Kidney (tissue), 22 donors: ENCODE measurements at places on chromosomes 4 and X. TPM values are rescaled to one million over a fixed set of nuclear protein-coding genes. Genes with fewer than 3 reads are reported as not detected.
A peak's percentile ranks its signal among the peaks of the same experiment; 100 is the strongest.

DNA sequence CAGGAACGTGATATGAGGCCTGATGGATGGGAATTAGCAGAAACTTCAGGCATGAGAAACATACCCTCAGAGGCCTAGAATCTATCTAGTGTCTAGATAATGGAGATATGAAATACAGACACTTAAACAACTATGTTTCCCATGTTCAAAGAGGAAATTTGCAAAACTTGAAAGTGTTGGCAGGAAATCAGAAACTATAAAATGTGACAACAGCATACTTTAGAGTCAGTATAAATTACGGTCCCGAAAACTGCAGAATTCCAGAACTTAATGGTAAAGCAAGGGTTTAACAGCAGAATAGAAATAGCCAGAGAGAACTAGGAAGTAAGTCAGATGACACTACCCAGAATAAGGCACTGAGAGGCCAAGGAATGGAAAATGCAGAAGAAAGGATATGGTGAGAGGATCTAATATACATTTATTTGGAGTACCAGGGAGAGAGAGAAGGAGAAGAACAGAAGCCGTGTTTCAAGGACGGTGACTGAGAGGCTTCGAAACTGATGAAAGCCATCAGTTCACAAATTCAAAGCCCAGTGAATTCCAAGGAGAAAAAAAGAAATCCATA lies 7.4 kb downstream of the HTT-AS start:
- no peak overlapping the region for H3K27ac ChIP-seq
- H3K27me3 ChIP-seq, result no peaks in the 10 kb centered on the region
- H3K36me3 ChIP-seq, result no peaks in the 10 kb centered on the region
- H3K4me1 ChIP-seq, result no peaks in the 10 kb centered on the region
- DNase-seq, result no peak

- no peak overlapping the region for H3K27ac ChIP-seq
- H3K36me3 ChIP-seq, result no peaks in the 10 kb centered on the region
- DNase-seq, result no peak
- no peak overlapping the region for H3K4me3 ChIP-seq
- peaks cover 4% of the 10 kb centered on the region for H3K4me1 ChIP-seq
Measured at GRCh38 chrX:39814391-39814790, 283.4 kb downstream of the BCOR start.

DNA sequence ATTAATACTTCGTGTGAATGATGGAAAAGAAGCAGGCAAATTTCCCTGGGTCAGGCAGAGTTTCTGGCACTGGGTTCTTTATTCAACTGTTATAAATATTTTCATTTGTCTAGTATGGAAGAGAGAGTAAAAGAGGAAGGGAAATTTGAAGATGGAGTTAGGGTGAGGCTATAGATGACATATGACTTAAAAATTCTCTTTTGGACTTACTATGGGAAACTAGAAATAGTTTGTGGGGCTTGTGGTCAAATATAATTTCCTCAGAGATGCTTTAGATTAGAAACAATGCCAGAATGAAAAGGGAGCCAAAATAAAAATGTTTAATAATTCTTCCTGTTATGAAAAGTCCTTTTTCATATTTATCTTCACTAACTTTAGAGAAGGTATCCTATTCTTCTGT lies 103.2 kb downstream of the GC start:
- no peak overlapping the region for H3K4me3 ChIP-seq
- no peaks in the 10 kb centered on the region for H3K36me3 ChIP-seq
- no peaks in the 10 kb centered on the region for H3K27me3 ChIP-seq
- no peak overlapping the region for H3K27ac ChIP-seq
- no peaks in the 10 kb centered on the region for H3K4me1 ChIP-seq

- DNase-seq, result no peak
- no peak overlapping the region for H3K4me3 ChIP-seq
- no peaks in the 10 kb centered on the region for H3K27me3 ChIP-seq
Measured at GRCh38 chr4:62407534-62407933, 1207.4 kb downstream of the ADGRL3 start.

DNA sequence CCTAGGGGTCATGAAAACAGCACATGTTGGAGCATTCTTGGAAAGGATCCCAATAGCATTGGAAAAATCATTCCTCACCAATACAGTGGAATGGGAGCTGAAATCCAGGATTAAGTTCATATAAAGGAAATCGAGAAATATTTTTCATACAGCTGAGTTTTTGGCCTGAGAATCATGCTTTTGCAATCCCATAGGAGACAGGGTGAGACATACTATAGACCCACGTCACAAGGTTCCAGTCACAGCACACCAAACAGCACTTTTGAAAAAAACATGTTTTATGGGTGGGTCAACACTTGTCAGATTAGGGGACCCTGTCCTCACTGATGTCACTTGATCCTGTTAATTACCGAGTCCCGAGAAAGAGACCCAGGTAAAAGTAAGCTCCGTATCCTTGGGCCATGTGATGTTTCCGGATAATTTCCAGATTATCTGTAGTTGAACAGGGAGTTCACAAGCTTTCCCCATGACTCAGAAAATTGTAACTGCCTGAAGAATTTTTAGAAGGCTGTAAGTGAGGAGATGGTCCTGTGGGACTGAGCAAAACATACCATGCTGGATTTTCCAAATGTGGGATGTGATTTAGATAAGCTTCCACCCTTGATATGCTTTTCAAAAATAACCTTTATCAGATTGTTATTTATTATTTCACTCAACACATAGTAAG lies 80.9 kb upstream of the TLR3 start:
- H3K27ac ChIP-seq, result no peak overlapping the region
- no peaks in the 10 kb centered on the region for H3K4me1 ChIP-seq
- no peaks in the 10 kb centered on the region for H3K27me3 ChIP-seq

- no peak for DNase-seq
- no peak overlapping the region for H3K27ac ChIP-seq
- no peaks in the 10 kb centered on the region for H3K4me1 ChIP-seq
- no peaks in the 10 kb centered on the region for H3K27me3 ChIP-seq
Measured at GRCh38 chr4:100746141-100746739, 228.4 kb upstream of the EMCN start.

- no peak for DNase-seq
- no peak overlapping the region for H3K27ac ChIP-seq
- no peak overlapping the region for H3K4me3 ChIP-seq
- H3K36me3 ChIP-seq, result no peaks in the 10 kb centered on the region
- no peaks in the 10 kb centered on the region for H3K4me1 ChIP-seq
Measured at GRCh38 chr4:175407926-175408325, 404.1 kb downstream of the GPM6A start.

GRCh38 chr4:67727124-67727850 lies 26.3 kb upstream of the UBA6 start:
- no peaks in the 10 kb centered on the region for H3K4me1 ChIP-seq
- no peak overlapping the region for H3K4me3 ChIP-seq
- no peaks in the 10 kb centered on the region for H3K27me3 ChIP-seq

DNA sequence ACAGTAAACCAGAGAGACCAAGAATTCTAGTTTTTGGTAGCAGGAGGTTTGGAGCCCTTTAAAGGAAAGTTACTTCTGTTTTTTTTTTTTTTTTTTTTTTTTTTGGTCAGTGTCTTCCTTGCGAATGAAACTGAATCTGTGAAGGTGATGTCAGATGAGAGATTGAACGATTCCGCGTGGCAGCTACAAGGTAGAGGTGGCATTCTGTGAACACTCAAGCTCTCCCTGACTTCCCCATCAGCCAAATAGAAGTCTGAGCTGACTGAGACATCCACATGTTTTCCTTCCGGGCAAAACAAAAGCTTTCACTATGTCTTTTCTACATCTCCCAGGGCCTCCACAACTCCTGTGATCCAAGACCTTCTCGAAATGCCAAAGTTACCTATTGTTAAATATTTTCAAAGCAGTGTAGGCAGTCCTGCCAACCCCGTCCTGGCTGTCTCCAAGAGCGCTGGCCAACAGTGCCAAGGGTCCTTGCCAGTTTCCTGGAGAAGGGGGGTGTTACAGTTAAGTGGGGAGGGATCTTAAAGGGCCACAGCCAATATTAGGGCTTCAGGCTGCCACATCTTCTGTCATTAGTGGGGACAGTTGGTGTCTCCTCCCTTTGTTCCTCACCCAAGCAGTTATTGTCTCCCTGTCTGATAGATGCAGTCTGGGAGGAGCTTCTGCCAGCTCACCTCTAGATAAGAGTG lies 102.9 kb upstream of the SLC34A2 start:
- peak overlapping the region; percentile 59 for H3K27ac ChIP-seq
- DNase-seq, result no peak
- H3K27me3 ChIP-seq, result no peaks in the 10 kb centered on the region
- H3K36me3 ChIP-seq, result no peaks in the 10 kb centered on the region
- H3K4me3 ChIP-seq, result no peak overlapping the region
- no peaks in the 10 kb centered on the region for H3K4me1 ChIP-seq

DNA sequence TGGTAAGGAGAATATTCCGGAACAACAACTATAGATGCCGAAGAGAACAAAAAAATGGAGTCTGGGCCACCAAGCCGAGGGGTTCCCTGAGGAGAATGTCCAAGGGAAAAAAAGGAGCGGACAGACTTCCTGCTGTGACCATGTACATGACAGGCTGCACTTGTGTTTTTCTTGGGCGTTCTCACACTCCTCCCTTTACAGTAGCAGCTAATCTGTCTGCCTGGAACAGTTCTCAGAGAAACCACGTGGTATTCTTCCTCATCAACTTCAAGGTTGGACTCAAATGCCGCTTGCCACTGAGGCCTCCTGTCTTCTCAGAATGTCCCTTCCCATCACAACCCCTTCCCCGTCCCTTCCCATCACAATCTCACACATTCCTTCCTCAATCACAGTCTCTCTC lies 30.8 kb upstream of the MTNR1A start:
- H3K36me3 ChIP-seq, result no peaks in the 10 kb centered on the region
- no peaks in the 10 kb centered on the region for H3K27me3 ChIP-seq
- DNase-seq, result no peak
- no peak overlapping the region for H3K27ac ChIP-seq

GRCh38 chrX:41087201-41087600 lies 2.0 kb downstream of the USP9X start:
- DNase-seq, result no peak
- H3K4me1 ChIP-seq, result peaks cover 6% of the 10 kb centered on the region
- H3K4me3 ChIP-seq, result peak overlapping the region; percentile 88
- H3K36me3 ChIP-seq, result no peaks in the 10 kb centered on the region

GRCh38 chrX:137195991-137196390 lies 162.2 kb upstream of the GPR101 start:
- no peaks in the 10 kb centered on the region for H3K27me3 ChIP-seq
- H3K4me3 ChIP-seq, result no peak overlapping the region
- no peaks in the 10 kb centered on the region for H3K36me3 ChIP-seq

GRCh38 chr4:39655211-39655610 lies 16.5 kb upstream of the SMIM14 start:
- no peak overlapping the region for H3K27ac ChIP-seq
- no peak overlapping the region for H3K4me3 ChIP-seq
- H3K4me1 ChIP-seq, result no peaks in the 10 kb centered on the region
- no peaks in the 10 kb centered on the region for H3K27me3 ChIP-seq
- no peak for DNase-seq

DNA sequence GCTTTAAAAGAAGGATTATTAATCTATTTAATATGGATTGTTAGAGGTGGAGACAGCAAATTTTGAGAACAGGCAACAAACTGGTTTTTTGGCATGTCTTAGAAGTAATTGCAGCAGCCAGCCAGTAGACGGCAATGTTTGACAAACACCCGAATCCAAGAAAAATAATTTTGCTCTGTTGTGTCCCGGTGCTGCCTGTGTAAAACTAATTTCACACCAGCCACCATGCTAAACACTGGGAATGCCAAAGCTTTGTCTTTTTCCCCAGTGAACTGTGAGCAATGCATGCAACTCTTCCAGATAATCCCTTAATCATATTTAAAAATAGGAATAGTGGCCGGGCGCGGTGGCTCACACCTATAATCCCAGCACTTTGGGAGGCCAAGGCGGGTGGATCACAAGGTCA lies 25.9 kb downstream of the SMIM31 start:
- H3K4me3 ChIP-seq, result no peak overlapping the region
- no peak overlapping the region for H3K27ac ChIP-seq
- no peaks in the 10 kb centered on the region for H3K36me3 ChIP-seq
- DNase-seq, result no peak
- H3K4me1 ChIP-seq, result no peaks in the 10 kb centered on the region
- no peaks in the 10 kb centered on the region for H3K27me3 ChIP-seq

CSAG3 gene
- not detected for polyA plus RNA-seq

RIPPLY1 gene
- 6.9 TPM for polyA plus RNA-seq

GAGE1 gene
- not detected for polyA plus RNA-seq

NDP gene
- not detected for polyA plus RNA-seq

PCDH7 gene
- polyA plus RNA-seq, result 1.4 TPM

BCORL1 gene
- 3.9 TPM for polyA plus RNA-seq
